ENCODE measurements at places on chromosomes 11 and 22. TPM values are rescaled to one million over a fixed set of nuclear protein-coding genes. Genes with fewer than 3 reads are reported as not detected.

DNA sequence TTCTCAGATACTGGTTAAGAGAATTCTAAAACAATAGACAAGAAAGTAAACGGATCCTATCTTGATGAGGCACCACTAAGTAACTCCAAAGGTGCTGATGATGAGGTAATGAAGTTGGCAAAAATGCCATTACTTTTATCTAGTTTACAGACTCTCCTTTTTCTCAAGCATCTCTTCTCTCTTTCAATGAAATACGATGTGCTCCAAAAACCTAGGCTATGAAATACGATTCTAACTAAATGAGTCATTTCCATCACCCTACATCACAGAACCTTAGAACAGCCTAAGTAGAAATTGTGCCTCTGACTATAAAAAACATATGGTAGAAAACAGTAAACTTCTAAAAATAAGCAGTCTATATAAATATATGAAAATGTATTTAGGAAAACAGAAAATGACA is 58.9 kb upstream of the ARHGAP32 start:
- DNase-seq, result no peak
- peaks cover 28% of the 10 kb centered on the region for H3K4me1 ChIP-seq
- no peaks in the 10 kb centered on the region for H3K27me3 ChIP-seq
- H3K4me3 ChIP-seq, result no peak overlapping the region

DNA sequence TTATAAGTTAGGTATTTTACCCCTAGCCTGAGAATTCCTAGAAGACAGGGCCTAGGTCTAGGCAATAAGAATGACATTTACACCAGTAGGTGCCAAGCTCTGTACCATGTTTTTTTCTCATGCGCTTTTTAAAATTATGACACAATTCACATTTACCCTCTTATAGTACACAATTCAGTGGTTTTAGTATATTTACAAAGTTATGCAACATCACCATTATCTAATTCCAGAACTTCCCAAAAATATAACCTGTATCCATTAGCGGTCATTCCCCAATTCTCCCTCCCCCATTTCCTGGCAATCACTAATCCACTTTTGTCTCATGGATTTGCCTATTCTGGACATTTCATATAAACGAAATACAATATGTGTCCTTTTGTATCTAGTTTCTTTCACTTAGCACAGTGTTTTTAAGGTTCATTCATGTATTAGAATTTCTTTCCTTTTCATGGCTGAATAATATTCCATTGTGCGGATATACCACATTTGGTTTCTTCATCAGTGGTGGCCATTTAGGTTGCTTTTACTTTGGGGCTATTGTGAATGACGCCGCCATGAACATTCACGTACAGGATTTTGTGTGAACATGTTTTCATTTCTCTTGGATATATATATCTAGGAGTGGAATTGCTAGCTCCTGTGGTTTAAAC is 92.4 kb downstream of the MICAL2 start:
- peaks cover 6% of the 10 kb centered on the region for H3K36me3 ChIP-seq
- H3K27ac ChIP-seq, result no peak overlapping the region
- H3K27me3 ChIP-seq, result no peaks in the 10 kb centered on the region

DNA sequence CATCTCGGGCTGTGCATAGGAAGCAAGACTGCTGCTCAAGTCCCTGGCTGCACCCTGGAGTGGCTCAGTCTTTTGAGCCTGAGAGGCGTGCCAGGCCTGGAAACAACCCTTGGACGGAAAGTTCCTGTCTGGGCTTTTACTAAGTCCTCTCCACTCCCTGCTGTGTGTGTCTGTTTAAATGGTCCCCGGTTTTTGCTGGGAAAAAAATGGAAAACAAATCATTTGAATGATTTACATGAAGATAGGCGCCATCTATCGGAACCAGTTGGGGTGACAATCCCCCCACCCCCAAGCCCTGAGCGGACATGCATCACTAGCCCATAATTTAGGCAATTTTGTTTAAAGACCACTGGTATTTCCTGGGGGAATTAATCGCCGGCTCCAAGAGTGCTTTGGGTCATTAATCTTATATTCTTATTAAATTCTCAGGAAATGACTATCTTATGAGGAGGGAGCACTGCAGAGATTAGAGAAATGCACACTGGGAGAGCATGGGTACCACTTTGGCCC is 2.7 kb upstream of the GAB2 start:
- peaks cover 46% of the 10 kb centered on the region for H3K4me1 ChIP-seq
- no peak for DNase-seq
- no peaks in the 10 kb centered on the region for H3K36me3 ChIP-seq
- no peaks in the 10 kb centered on the region for H3K27me3 ChIP-seq
- peak overlapping the region; percentile 51 for H3K4me3 ChIP-seq

GRCh38 chr11:85123752-85124231 is 503.4 kb downstream of the DLG2 start:
- H3K27me3 ChIP-seq, result no peaks in the 10 kb centered on the region
- DNase-seq, result no peak
- no peak overlapping the region for H3K4me3 ChIP-seq
- H3K36me3 ChIP-seq, result no peaks in the 10 kb centered on the region
- H3K4me1 ChIP-seq, result no peaks in the 10 kb centered on the region

DNA sequence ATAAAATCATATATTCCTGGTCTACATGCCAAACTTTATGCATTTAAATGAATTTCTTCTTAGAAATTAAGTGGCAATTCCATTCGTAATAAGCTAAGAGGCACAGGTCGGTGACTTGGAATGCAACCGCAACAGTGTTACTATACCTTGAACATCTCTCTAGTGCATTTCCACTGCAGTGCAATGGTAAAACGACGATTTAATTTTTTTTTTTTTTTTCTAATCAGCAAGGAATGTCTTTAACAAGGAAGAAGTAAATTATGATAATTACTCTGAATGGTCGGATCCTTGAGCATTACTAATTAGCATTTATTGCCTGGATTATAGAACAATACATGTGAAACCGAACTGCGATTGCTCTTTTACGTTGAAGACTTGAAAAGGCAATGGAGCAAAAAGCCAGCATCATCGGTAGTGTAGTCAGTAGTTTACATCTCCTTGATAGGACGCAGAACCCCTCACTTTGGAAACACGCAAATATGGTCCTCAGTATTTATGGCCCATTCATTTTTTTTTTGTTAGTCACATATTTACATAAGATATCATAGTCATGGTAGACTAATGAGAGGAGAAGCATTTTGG is 20.2 kb downstream of the BLID start:
- peaks cover 48% of the 10 kb centered on the region for H3K36me3 ChIP-seq
- peaks cover 59% of the 10 kb centered on the region for H3K4me1 ChIP-seq
- H3K27me3 ChIP-seq, result no peaks in the 10 kb centered on the region
- no peak for DNase-seq

- peaks cover 10% of the 10 kb centered on the region for H3K4me1 ChIP-seq
- H3K4me3 ChIP-seq, result no peak overlapping the region
- H3K36me3 ChIP-seq, result no peaks in the 10 kb centered on the region
- no peak for DNase-seq
- no peak overlapping the region for H3K27ac ChIP-seq
These were observed 66.1 kb downstream of the TENM4 start for GRCh38 chr11:79374727-79375126.

DNA sequence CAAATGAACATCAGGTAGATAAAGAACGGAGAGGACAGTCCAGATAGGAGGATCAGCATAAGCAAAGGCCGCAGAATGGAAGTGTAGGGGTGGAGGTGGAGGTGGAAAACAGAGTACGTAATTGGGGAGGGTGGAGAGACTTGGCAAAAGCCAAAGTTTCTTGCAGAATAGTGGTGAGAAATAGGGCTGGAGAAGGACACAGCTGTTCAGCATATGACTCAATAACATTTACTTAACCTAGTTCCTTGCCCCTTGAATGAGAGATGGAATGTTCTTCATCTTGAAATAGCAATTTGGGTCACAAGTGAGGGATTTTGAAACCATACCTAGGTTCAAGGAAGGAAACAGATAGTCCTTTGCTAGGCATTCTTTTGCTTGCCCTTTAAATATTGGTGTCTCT is 235.9 kb upstream of the ARHGAP20 start:
- H3K36me3 ChIP-seq, result no peaks in the 10 kb centered on the region
- no peak overlapping the region for H3K4me3 ChIP-seq
- no peaks in the 10 kb centered on the region for H3K27me3 ChIP-seq
- DNase-seq, result no peak

DNA sequence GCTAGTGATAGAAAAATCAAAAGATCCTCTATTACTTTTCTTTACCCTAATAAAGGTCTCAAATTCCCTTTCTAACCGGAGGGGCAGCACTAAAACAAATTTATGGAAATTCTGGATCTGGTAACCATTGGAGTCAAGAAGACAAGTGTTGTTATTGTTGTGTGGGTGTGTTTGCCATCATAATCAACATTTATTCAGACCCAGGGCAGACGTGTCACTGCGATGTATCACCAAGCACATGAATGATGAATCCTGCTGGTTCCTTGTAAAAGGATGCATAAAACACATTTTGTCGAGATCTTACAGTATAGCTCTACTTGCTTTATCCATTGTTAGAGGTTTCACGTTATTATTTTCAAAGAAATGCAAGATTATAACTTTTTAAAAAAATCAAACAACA is 12.1 kb upstream of the FJX1 start:
- no peak for DNase-seq
- H3K4me3 ChIP-seq, result no peak overlapping the region
- no peaks in the 10 kb centered on the region for H3K4me1 ChIP-seq
- peaks cover 3% of the 10 kb centered on the region for H3K27me3 ChIP-seq

DNA sequence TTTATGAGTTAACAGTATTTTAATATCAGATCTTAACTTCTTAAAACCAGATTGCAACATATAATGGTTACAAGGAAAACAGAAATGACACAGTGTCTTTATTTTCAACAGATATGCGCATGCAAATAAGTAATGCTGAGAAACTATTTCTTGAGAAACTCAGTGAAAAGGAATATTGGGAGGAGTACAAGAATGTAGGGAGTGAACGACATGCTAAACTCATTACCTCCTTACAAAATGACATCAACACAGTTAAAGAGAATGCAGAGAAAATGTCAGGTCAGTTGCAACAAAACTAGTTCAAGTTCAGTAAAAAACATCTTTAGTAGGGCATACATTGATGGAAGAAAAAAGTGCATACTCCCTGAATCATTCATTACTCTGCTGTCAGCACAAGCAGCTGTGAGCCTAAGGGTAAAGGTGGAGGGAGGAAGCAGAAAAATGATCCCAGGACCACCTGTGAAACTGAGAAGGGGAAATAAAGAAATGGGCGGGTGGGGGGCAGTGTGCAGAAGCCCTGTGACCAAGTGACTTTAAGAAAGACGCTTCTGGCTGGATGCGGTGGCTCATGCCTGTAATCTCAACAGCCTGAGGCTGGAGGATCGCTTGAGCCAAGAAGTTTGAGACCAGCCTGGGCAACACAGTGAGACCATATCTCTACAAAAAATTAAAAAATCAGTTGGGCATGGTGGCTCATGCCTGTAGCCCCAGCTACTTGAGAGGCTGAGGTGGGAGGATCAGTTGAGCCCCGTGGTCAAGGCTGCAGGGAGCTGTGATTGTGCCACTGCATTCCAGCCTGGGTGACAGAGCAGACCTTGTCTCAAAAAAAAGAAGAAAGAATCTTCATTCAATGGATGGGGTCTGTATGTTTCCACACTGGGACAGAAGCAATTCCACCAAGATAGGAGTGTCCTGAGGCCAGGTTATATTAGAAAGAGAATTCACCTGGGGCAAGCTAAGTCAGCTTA is 31.2 kb downstream of the CCDC83 start:
- no peak for DNase-seq
- peaks cover 20% of the 10 kb centered on the region for H3K4me1 ChIP-seq
- H3K27ac ChIP-seq, result no peak overlapping the region
- H3K4me3 ChIP-seq, result no peak overlapping the region

GRCh38 chr11:9815486-9816136 is 151.7 kb downstream of the SWAP70 start:
- peaks cover 32% of the 10 kb centered on the region for H3K36me3 ChIP-seq
- H3K27ac ChIP-seq, result peak overlapping the region; percentile 50
- no peaks in the 10 kb centered on the region for H3K27me3 ChIP-seq
- peaks cover 33% of the 10 kb centered on the region for H3K4me1 ChIP-seq
- no peak overlapping the region for H3K4me3 ChIP-seq

DNA sequence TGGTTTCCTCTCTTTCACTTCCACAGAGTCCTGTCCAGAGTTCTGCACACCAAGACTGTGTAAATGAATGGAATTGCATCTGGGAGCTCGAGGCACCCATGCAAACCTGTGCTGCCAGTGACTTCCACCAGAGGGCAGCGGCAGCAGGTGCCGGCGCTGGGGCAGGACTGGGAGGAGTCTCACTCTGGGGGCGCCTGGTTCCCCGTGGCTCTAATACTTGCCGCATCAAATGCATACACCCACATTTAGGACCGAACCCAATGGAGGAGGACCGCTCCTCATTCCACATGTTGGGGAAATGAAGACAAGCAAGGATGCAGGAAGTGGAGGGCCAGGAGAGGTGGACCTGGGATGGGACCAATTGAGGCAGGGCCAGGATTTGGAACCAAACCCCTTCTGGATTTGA is 1.1 kb upstream of the CD6 start:
- no peak for DNase-seq
- no peak overlapping the region for H3K4me3 ChIP-seq
- H3K27me3 ChIP-seq, result peaks cover 25% of the 10 kb centered on the region
- H3K27ac ChIP-seq, result no peak overlapping the region
- H3K36me3 ChIP-seq, result peaks cover 2% of the 10 kb centered on the region

- no peak for DNase-seq
- no peaks in the 10 kb centered on the region for H3K36me3 ChIP-seq
- peaks cover 38% of the 10 kb centered on the region for H3K27me3 ChIP-seq
- no peaks in the 10 kb centered on the region for H3K4me1 ChIP-seq
These were observed 37.2 kb upstream of the GRAMD1B start for GRCh38 chr11:123392844-123393243.

GRCh38 chr11:26948881-26949280 is 45.0 kb upstream of the FIBIN start:
- H3K27ac ChIP-seq, result peak overlapping the region; percentile 94
- no peak overlapping the region for H3K4me3 ChIP-seq
- DNase-seq, result no peak
- no peaks in the 10 kb centered on the region for H3K36me3 ChIP-seq
- H3K4me1 ChIP-seq, result peaks cover 94% of the 10 kb centered on the region

DNA sequence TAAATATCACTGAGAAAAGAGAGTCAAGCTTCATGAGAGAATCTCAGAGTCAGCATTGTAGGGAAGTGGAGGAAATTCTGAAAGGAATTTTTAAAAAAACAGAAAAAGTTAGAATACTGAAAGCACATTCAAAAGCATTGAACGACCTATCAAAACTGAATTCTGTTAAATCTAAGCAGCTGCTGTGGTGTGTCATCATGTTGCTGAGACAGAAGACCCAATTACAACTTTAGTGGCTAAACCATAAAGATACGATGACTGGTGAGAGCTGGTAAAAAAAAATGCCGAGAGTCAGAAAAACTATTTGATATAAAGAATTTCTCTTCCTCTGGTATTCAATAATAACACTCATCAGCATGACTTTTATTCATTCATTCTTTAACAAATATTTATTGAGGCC is 220.8 kb downstream of the DLG2 start:
- no peaks in the 10 kb centered on the region for H3K27me3 ChIP-seq
- H3K4me3 ChIP-seq, result no peak overlapping the region
- DNase-seq, result no peak
- H3K36me3 ChIP-seq, result no peaks in the 10 kb centered on the region

Gene KCNJ4
- total RNA-seq, result 0.43 TPM

Gene CLMP
- 24.8 TPM for total RNA-seq

Gene NCF4
- total RNA-seq, result not detected

Gene SBF2
- total RNA-seq, result 80.0 TPM

Gene HTR3B
- not detected for total RNA-seq

Gene PGGHG
- total RNA-seq, result 39.9 TPM
